ENCODE measurements at places on chromosomes 5 and 9.
A peak's percentile ranks its signal among the peaks of the same experiment; 100 is the strongest.

GRCh38 chr5:57034201-57034916 lies 82.4 kb upstream of the MIER3 start:
- no peak for DNase-seq

GRCh38 chr9:72958485-72959281 lies 5.8 kb upstream of the ALDH1A1 start:
- DNase-seq = no peak

DNA sequence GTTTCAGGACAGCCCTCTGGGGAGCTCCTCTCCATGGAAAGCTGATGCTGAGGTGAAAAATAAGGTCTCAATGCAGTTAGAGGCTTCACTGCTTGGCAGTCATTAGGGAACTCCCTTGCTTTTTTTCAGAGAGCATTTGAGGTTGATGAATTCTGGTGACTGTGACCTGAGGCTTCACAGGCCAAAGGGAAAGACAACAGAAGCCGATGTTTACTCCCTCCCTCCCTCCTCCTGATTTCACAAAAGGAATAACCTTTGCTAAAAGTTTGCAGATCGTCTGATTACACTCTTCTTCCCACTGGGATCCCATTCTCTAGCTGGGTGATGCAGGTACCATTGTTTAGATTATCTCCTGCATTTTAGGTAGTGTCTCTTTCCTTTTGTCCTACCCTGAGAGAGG lies 329.4 kb downstream of the KIF4B start:
- no peak for DNase-seq

- peak; percentile 72 for DNase-seq
Observed at GRCh38 chr9:128203707-128204551, 750 bp downstream of the DNM1 start.

DNA sequence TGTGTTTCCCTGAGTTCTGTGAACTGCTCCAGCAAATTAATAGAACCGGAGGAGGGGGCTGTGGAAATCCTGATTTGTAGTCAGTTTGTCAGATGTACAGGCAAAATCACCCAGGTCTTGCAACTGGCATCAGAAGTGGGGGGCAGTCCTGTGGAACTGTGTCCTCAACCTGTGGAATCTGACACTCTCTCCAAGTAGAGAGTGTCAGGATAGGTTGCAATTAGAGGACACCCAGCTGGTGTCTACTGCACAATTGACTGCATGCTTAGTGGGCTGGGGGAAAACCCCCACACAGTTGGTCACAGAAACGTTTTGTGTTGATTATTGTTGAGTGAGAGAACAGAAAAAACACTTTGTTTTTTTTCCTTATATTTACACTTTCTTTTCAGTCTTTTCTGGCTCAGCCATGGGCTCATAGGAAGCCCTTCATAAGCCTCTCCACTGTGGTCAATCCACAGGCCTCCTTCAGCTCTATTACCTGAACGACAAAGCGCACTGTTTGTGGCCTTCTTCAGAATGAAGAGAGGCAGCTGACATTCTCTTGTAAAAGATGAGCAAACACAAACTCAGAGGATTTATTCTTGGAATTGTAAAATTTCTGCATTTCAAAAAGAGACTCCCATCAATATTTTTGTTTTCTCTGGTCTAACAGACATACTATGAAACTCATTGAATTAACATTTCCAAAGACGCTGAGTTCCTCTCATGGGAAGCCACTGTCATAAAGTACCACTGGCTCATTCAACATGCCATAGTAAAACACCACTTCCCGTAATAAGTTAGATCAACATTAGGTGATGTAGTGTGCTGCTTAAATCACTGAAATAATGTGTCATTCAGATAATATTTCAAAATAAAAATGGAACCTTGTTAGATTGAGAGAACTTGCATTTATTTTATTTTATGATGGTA lies 348.9 kb upstream of the RFX3 start:
- no peak for DNase-seq

GRCh38 chr5:100841358-100842076 lies 61.6 kb downstream of the ST8SIA4 start:
- DNase-seq = no peak

GRCh38 chr5:158755221-158755620 lies 344.5 kb downstream of the EBF1 start:
- peak; percentile 91 for DNase-seq

DNA sequence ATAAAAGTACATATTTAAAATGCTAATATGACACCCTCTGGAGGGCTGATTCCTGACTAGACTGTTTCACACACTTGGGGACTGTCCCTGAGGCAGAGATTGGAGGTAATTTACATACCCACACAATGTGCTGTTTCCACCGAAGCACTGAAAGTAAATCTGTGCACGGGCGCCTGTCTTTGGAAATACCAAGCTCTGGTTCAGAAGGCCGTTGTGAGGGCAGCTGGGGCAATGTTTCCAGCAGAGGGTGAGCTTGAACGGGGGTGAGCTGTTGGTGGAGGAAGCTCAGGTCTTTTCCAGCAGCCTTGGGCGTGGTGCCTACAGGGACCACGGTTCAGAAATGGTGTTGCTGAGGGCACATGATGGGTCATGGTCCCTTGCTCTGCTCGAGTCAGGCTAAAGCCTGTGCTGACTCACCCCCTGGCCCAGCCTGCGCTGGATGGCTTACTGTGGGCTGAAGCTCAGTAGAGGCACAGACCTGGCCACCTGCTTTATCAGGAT lies 25.8 kb upstream of the HMCN2 start:
- no peak for DNase-seq

DNA sequence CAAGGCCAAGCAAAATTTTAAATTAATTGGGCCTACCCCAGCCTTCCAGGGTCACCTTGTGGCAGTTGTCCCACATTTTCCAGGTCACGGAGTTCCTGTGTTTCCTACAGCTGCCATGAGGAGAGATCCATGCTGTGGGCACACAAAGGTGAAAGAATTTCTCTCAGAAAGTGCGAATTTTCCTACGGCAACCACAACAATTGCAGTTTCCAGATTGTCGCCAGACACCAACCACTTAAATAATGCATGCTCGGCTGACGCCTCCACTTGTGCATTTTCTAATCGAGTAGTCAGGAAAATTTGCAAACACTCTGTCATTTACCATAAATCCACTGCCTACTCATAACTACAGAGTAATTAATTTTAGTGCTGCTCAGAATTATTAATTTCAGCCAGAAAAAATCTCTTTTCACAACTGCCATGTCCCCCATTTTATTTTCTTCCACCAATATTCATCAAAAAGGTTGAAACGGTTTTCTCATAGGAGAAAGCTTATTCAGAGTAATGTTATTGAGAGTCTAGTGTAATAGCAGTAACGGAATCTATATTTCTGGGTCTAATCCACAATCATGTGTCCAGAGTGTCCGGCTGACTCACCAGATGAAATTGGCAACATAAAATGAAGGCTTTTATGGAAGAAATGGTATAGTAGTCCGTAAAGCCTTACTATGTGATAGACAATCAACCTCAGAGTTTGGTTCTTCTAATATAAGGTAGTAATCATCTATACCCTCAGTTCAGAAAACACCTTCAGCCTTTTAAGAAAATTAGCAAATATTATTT lies 389.8 kb downstream of the NR2F1-AS1 start:
- peak; percentile 34 for DNase-seq

DNA sequence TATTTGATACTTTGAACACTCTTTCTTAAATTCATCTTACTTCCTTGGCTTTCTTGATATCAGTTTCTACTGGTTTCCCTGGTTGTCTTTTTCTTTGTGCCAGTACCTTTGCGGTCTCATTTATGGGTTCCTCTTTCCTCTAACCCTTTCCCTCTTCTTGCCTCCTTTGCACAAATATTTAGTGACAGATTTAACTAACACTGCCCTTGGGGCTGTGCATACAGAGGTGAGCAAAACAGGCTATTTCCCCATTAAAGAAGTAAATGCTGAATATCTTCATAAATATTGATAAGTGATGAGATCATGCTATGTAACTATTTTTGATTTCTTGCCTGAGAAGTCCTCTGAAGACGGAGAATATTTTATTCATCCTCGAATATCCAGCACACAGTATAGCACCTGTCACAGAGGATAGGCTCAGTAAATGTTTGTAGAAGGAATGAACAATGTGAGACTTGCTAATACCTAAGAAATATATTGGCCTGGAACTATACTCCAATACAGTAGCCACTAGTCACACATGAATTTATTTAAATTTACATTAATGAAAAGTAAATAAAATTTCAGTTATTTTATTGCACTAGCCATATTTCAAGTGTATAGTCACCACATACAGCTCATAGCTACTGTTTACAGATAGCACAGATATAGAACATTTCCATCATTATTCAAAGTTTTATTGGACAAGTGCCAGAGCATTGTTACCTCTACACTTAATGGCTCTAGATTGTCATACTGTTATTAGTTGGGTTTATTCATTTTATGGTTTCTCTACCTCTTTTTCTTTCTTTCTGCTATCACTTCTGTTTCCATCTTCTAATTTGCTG lies 90.4 kb downstream of the RIC1 start:
- DNase-seq = no peak

DNA sequence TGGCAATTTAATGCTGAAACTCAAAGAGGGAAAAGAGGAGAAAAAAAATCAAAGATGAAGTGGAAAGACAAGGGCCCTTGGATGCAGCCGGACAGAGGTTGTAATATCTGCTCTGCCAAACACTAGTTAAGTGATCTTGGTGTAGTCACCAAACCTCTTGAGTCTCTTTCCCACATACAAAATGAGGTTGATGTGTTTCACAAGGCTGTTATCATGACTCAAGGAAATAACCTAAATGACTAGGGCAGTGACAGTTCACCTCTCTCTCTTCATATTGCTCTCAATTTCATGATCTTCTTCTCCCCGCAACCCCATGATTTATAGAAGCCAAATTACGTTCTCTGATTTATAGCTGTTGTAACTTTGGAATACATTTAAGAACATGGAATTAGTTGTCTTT lies 44.9 kb downstream of the PIK3R1 start:
- DNase-seq = no peak

GRCh38 chr5:14501353-14502293 lies 80.0 kb upstream of the OTULINL start:
- peak; percentile 41 for DNase-seq

DNA sequence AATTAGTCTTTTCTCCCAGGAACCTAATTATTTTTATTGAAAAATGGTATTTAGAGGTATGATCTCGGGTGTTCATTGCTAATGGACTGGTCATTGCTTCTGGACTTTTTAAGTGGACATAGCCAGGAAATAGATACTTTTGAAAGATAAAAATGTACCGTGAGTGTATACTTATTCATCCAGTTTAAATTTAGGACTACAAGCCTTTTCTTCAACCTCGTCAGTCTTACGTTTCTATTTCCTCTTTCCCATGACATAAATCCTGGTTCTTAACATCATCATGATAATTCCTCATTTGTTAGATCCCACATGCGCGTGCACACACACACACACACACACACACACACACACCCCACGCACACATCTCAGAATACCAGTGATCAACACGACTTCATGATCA lies 15.1 kb downstream of the PDE8B start:
- no peak for DNase-seq

GRCh38 chr5:54658010-54658409 lies 140.5 kb downstream of the SNX18 start:
- DNase-seq = no peak

DNA sequence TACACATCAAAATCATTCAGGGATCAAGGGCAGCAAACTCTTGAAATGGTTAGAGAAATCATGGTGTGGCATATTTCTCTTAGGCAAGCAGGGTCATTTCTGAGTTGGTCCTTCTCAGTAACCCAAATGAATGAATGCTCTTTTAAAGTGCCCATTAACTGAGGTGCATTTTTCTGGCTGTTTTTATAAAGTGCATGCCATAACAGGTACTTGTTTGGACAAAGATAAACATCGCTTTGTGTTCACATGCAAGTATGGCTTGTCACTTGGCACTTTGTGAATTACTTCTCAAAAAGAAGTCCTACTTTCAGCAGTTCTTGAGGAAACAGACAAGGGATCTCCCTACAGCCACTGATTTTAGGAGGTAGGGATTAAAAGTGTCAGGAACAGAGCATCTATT lies 64.8 kb upstream of the IFNE start:
- no peak for DNase-seq

DNA sequence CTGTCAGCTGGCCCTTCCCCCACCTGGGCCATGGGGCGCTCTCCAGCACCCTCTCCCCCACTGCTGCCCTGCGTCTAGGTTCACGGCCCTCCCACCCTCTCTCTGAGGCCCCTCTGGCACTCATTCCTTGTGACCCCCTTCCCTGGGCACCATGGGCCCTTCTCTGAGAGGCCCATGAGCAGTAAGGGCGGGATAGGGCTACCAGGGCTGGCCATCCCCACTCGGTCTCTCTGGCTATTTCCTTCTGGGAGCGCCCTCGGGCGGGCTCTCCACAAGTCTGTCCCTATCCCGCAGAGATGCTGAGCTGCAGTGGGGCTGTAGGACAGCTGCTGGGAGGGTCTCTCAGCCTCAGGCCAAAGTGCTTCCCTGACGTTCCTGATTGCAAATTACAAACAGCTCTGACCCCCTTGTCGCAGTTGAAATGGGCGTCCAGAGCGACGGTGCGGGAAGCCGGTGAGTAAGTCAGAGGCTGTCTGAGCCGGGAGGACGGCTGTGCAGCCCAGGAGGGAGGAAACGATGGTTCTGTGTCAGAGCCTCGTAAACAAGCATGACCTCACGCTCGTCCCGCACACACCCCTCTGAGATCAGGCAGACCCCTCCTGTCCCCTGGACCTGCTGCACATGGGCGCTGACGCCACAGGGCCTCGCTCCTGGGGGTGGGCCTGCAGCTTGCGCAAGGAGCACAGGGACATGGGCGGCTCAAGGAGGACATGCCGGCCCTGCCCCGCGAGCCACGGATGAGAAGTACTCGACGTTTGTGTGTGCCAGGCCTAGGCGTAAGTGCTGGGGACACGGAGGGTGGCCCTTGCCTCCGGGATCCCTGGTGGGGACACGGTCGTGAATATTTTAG lies 36.3 kb upstream of the GFPT2 start:
- no peak for DNase-seq

DNA sequence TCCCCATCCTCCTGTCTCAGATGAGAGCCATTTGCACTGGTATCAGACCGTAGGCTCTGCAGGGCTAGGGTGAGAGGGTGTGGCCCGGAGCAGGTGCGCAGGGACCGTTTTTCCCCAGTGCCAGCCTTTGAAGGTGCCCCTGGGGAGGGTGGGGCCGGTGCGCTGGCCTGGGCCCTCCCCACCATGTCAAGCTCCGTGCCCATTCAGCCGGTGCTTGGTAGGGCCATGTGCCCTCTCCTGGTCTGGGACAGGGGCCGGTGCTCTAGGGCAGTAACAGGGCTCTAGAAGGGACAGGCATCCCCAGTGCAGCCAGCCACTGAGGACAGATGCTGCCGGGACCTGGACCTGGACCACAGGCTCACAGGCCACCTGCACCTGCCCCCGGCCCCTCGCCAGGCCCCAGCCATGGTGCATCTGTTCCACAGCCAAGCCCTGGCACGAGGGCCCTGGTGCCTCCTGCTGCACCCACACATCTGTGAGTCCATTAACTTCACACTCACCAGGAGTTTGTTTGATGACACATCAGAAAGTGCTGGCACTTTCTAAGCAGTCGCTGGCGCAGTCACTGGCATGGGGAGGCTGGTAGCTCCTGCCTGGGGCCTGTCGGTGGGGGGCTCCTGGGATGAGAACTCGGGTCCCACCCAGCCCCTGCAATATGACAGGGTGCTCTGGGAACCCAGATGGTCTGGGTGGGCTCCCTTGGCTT lies 5.0 kb upstream of the QRFP start:
- no peak for DNase-seq
